ENCODE measurements at places on chromosomes 7 and 10. TPM values are rescaled to one million over a fixed set of nuclear protein-coding genes. Genes with fewer than 3 reads are reported as not detected.

CACNB2 gene
- total RNA-seq, result not detected

GRCh38 chr7:12731214-12731656 lies 43.8 kb downstream of the ARL4A start:
- DNase-seq, result no peak

- DNase-seq, result no peak
Measured at GRCh38 chr7:20475756-20476155, 139.7 kb upstream of the ABCB5 start.

- DNase-seq, result no peak
Measured at GRCh38 chr10:117710181-117710798, 167.7 kb downstream of the EMX2 start.

TMEM176B gene
- total RNA-seq, result 2.3 TPM

All from PC-9 (cell line).